ENCODE measurements at places on chromosomes 11 and 22.

- no peak for DNase-seq
Measured at GRCh38 chr11:130865774-130866114, 50.5 kb downstream of the SNX19 start.

DNA sequence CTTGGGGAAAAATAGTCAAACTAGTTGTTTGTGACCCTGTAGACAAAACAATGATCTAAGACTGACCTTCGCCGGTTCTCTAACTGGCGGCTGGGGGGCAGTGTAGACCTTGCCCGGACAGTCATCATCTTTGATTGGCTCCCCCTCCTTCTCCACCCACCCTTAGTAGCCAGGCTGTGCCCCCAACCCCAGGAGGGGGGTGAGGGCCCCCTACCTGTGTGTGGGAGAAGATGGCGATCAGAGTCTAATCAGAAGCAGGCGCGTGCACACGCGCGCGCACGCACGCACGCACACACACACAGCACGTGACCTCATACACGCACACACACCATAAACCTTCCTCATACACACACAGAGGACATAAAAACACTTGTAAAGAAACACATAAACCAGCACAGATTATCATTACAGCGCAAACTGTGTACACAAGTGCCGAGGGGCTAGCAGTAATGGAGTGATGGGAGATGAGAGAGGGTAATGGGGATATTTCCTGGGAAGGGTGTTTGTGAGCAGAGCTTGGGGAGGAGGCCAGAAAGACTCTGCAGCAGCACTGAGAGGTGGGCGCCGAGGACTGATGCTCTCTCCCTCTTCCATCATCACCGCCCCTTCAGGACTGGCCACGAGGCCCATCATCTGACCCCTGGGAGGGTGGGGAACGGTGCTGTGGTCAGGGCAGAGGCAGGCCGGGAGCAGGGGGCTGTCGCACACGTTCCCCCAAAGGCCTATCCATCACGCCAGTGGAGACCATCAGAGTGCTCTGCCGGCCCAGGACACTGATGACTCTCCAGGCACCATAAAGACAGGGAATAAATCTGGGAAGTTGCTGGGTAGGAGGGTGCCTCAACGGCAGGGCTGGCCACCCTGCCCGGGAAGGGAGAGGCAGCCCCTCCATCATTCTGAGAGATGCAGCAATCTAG, 12.2 kb downstream of the NECTIN1 start:
- DNase-seq, result no peak

GRCh38 chr11:67266449-67267187, at the start of gene GRK2:
Gene GRK2 (plus strand): TSS chr11:67266473. CDS start chr11:67266700, 227 bp downstream.
- DNase-seq, result no peak

GRCh38 chr11:94776351-94777321, 8.5 kb downstream of the AMOTL1 start:
- DNase-seq, result no peak

- DNase-seq, result no peak
Measured at GRCh38 chr11:15907806-15908205, 448.5 kb downstream of the SOX6 start.

GRCh38 chr22:33605221-33605620, 315.1 kb downstream of the LARGE1 start:
- DNase-seq, result no peak

DNA sequence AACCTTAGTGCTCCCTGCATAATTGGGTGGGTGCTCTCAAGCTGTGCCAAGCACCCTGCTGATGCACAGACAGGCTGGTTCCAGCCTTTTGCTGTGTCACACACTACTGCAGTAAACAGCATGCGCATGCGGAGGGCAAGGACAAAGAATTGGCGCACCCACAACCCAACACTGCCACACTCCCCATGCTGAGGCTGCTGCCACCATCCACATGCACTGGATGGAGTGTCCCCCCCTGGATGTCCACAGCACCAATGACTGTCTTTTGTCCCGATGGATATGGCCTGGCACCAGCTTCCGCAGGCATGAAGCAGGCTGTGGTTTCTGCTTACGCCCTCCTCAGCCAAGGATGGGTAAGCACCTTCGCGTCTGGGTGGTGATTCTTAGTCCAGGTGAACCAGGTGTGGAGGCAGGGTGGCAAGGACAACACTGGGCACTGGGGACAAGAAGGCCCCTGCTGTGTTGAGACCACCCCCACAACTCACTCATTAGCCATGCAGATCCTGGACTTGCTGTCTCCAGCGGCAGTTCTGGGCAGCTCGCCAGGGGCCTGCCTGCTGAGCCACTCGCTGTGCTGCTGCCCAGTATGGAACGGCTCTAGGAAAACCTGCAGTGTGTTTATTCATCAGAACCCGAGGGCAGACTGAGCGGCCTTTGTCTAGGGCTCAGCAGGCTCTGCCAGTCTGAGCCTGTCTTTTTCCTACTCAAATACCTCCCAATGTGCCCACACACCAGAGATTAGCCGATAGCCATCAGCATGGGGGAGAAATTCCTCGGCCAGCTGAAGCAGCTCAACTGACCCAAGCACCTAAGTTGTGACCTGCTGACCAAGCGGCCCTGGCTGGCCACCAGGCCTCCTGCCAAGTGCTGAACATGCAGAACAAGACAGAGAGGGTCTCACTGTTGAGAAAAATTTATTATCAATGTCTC, 8.2 kb upstream of the NAP1L4 start:
- peak; percentile 82 for DNase-seq
